ENCODE measurements at places on chromosomes 4 and X.

- DNase-seq, result no peak
Observed at GRCh38 chr4:105894660-105895582, at the start of gene NPNT. NPNT (plus strand) TSS chr4:105895471; CDS start chr4:105895653, 182 bp downstream.

DNA sequence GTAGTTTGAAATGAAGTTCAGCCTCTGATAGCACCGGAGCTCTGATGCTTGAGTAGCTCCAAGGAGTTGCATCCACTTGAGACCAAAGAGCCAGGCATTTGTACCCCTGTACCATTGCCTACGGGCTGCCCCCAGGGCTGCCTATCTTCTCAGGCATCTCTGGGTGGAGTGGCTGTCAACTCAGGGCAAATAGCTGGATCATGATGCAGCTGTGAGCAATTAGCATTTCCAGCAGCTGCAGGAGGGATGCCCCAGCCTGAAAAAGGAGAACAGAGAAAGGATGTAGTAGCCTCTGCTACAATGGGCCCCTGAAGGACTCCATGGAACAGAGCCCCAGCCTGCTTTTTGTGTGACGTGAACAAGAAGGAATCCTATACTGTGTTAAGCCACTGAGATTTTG is 492.6 kb downstream of the BCOR start:
- DNase-seq, result no peak

- DNase-seq, result no peak
Observed at GRCh38 chr4:2637956-2638552, 101.6 kb downstream of the FAM193A start.

- DNase-seq, result no peak
Observed at GRCh38 chrX:154481911-154482601, 3.0 kb upstream of the LAGE3 start.

GRCh38 chr4:34039766-34040165 is 2204.5 kb downstream of the ARAP2 start:
- no peak for DNase-seq

- DNase-seq, result no peak
Observed at GRCh38 chr4:138028923-138029322, 213.2 kb downstream of the SLC7A11 start.

DNA sequence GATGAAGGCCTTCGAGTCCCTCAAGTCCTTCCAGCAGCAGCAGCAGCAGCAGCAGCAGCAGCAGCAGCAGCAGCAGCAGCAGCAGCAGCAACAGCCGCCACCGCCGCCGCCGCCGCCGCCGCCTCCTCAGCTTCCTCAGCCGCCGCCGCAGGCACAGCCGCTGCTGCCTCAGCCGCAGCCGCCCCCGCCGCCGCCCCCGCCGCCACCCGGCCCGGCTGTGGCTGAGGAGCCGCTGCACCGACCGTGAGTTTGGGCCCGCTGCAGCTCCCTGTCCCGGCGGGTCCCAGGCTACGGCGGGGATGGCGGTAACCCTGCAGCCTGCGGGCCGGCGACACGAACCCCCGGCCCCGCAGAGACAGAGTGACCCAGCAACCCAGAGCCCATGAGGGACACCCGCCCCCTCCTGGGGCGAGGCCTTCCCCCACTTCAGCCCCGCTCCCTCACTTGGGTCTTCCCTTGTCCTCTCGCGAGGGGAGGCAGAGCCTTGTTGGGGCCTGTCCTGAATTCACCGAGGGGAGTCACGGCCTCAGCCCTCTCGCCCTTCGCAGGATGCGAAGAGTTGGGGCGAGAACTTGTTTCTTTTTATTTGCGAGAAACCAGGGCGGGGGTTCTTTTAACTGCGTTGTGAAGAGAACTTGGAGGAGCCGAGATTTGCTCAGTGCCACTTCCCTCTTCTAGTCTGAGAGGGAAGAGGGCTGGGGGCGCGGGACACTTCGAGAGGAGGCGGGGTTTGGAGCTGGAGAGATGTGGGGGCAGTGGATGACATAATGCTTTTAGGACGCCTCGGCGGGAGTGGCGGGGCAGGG is 568 bp downstream of the HTT start:
- DNase-seq, result no peak

DNA sequence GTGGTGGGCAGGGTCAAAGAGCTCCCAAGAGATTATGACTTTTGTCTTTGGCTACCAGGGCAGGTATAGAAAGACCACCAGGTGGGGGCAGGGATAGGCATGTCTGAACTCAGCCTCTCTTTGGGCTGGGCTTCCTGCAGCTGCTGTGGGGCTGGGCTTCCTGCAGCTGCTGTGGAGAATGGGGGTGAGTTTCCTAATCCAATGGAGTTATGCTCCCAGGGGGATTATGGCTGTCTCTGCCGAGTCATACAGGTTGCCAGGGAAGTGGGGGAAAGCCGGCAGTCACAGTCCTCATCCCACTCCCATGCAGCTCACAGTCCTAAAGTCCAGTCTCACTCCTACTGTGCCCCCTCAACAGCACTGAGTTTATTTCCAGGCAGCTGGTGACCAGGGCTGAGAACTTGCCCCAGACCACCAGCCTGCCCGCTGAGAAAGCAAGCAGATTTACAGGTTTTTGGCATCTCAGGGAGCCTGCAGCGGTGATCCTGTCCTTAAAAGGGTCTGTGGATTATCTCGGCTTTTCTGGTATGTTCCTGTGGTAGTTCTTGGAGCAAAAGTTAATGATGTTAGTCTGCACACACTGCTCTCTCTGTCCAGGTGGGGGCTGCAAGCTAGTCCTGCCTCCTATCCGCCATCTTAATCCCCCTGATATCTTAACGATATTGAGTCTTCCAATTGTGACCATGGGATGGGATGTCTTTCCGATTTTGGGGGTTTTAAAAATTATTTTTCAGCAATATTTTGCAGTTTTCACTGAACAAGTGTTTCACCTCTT is 133.4 kb downstream of the RTL9 start:
- no peak for DNase-seq

- no peak for DNase-seq
Observed at GRCh38 chr4:146439437-146439836, 82.3 kb downstream of the SLC10A7 start.

- DNase-seq, result no peak
Observed at GRCh38 chr4:76470532-76470931, 35.5 kb downstream of the SHROOM3 start.

DNA sequence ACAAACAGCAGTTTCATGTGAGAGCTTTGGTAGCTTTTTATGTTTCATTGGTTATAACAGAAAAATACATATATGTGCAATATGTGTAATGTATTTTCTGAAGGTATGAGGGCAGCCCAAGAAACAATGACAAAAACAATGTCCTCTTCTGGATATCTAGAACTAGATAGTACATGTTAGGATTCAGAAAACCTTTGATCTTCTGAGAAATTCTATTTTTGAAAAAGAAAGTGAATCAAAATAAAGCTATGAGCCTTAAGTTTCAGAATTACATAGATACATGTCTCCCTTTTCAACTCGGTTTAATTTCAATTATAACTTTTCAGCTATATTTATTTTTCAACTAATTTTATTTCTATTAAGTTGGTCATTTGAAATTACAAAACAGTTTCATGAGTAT is 131.9 kb downstream of the REELD1 start:
- no peak for DNase-seq

DNA sequence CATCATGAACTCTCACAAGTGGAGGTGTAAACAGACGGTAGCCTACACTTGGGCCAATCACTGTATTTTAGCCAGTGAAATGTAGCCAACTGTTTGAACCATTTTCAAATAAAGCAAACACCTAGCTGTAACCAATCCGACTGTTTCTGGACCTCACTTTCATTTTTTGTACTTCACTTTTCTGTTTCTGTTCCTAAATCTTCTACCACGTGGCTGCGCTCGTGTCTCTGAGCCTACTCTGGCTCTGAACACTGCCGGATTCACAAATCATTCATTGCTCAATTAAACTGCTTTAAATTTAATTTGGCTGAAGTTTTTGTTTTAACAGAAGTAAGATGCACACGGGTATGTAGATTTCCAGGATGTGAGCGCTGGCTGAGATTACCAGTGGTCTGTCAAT is 319.1 kb downstream of the RAPGEF2 start:
- DNase-seq, result no peak

Measured in Jurkat, Clone E6-1 (cell line).